GM18507 (cell line): ENCODE measurements at places on chromosomes 3 and 15.

- DNase-seq: no peak
These were observed 6.5 kb downstream of the RRP9 start for GRCh38 chr3:51934991-51935885.

GRCh38 chr3:183958226-183958625, 59.5 kb downstream of the ABCC5 start:
- DNase-seq: no peak

DNA sequence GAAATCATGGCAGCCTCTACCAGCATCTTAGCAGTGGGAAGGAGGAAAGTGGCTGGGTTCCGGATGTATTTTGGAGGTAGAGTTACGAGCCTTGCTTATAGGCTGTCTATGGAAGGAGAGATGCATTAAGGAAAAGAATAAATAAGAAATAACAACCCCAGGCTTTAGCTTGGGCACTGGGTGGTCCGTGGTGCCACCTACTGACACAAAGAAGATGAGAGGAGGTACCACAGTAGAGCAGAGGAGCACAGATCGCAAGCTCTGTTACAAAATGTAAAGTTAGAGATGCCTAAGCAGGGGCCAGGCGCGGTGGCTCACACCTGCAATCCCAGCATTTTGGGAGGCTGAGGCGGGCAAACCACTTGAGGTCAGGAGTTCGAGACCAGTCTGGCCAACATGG, 74.8 kb downstream of the TMEM39A start:
- DNase-seq: no peak

GRCh38 chr3:45933591-45933990, 9.7 kb upstream of the CXCR6 start:
- no peak for DNase-seq
